Stimulated activated CD8-positive, alpha-beta memory T cell treated with anti-CD3 and anti-CD28 coated beads, Interleukin-7, amount 100 ng/mL, for 1 hour (primary cell): ENCODE measurements at places on chromosomes 5 and 9.

GRCh38 chr5:165108809-165109208 lies 1603.4 kb downstream of the MAT2B start:
- no peak for DNase-seq

DNA sequence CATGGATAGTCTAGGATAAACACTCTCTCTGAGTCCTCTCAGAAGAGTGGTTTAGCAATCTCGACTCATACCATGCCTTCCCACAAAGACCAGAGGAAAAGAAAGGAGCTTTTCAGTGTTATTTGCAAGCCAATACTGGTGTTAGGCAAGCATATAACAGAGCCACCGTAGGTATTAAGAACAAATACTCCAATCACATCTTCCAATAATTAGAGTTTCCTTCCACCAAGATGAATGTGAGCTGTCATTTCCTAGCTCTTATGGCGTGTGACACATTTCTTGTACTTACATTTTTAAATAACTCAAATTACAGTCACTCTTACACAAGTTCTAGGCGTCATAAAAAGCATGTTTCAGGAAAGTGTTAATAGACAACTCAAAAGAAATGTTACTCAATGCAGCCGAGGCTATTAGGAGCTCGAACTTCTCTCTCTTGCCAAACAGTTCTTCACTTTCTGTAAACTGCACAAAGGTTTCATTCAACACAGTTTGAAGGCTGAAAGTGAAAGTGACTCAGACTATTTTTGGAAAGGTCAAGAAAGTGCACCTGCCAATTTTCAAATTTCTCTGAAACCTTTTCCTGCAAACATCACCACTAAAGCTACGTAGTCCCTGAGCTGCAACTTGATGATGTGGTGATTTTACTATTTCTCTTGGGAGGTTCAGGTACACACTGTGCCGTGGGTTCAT lies 153.8 kb downstream of the AUH start:
- no peak for DNase-seq

DNA sequence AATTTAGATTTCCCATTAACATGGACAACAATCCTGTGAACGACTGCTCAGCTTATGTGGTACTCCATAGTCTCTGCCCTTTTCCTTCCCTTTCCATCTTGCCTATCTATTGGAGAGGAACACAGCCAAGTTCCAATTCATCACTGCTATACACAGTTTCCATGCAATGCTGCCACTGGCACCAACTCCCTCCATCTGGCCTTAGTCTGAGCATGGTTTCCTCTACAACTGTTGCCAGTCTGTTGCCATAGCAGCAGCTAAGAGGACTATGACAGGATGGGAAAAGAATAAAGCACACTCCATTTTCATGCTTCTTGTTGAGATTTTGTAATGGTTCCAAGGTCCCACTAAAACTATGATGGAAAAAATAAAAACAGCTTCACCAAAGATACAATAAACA lies 189.0 kb downstream of the HCN1 start:
- DNase-seq, result no peak

DNA sequence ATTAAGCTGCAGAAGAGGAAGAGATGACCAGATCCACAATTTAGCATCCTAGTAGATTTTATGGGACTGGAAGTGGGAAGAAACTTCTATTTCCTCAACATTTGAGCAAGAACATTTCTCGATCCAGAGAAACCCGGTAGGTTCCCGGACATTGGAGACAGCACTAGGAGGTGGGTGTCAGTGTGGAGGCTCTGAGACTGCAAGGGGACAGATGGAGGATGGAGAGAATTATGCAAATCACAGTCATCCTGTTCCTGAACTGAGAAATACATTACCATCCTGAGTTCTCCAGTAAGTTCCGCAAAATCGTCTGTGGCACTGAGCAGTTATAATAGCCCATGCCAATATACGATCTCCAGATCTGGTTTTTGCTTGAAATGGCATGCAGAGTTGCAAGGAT lies 25.6 kb downstream of the GLDC start:
- no peak for DNase-seq

- no peak for DNase-seq
Observed at GRCh38 chr5:157772127-157772526, 28.6 kb downstream of the LSM11 start.

DNA sequence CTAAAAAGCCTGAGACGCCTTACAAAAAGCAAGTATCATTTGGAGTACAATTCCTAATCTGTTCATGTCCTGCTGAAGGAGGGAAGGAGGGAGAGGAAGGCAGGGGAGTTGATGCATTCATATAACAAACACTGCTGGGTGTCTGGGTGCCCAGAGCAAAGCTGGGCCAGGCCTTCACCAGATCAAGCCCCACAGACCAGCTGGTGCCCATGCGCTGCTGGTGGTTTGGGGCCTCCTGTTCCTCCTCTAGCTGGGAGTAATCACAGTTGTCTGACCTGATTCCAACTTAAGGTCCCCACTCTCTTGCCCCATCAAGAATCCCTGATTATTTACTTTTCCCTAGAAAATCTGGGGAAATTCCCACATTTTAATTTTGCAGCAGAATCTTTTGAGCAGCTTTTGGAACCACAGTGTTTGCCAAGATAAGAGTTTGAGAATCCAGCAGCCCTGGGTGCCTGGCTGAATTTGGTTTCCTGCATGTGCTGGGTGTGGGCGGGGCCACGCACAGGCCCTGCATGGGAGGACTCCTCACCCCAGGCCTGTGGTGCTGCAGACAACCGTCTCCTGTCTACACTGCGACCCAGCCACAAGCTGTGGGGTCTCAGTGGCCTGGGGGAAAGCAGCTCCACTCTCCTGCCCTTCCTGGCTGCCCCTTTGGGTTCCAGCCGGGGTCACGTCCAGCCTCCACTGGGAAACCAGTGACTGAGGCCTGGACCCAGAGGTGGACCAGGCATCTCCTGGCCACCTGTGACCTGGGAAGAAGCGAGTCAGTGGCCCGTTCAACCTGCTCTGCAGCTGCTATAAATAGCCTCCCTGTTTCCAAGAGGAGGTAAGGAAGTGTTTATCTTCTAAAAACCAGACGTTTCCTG lies 47.5 kb downstream of the NEURL1B start:
- no peak for DNase-seq

- no peak for DNase-seq
Observed at GRCh38 chr5:74179701-74180100, 460.8 kb downstream of the ENC1 start.

DNA sequence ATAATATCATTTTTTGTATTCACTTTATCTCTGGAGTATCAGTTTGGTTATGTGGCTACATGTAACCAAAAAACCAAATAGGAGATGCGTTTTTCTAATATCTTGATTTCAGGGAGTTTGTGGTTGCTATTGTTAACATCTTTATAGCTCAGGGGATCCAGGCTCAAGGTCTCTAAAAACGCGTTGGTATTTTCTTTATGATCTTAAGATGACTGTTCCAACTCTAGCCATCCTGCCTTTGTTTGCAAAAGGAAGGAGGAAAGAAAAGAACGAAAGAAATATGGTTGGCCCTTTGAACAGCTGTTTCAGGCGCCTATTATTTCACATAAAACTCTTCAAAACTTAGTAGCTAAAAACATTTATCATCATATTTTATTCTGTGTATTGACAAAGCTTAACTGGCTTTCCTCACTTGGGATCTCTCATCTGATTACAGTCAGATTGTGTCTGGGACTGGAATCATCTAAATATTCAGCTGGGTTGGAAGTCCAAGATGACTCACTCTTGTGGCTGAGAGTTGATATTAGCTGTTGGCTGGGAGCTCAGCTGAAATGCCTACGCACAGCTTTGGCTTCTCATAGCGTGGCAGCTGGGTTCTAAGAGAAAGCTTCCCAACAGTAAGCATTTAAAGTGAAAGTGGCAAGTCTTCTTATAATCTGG lies 60.1 kb downstream of the FAM174A start:
- DNase-seq, result no peak

DNA sequence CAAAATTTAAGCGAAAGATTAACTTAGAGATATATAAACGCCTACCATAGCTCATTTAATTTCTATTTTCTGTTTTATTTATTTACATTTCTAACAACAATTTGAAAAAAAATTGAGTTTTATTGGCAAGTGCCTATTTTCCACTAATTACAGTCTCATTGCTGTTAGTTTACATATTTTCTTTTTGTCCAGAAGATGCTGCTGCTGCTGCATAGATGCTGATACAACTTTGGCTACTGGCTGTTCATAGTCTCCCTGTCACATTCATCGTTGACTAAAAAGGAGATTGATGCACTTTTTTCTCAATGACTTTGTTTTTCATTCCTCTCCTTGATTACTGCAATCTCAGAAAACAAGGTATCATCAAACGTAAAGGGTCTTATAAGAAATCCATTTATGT lies 235.4 kb downstream of the CDH9 start:
- DNase-seq, result no peak

GRCh38 chr9:133430244-133430643 lies 8.1 kb downstream of the ADAMTS13 start:
- no peak for DNase-seq

DNA sequence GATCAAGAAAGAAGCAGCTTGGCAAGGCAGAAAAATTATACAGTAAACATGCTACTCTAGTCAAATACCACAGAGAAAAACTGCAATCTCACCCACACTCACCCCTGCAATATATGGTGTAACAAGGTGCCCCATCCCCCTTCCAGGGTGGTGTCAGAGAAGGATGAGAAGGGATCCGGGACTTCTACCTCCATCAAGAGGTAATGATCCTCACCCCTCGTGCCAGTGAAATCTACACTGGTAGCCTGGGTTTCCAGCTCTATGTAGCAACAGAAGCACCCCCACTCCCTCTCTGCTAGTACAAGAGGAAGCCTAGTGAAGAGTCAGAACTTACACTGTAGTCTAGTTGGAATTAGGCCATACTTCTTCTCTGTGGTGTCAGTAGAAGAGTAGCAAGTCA lies 18.9 kb downstream of the SLCO4C1 start:
- DNase-seq, result no peak

DNA sequence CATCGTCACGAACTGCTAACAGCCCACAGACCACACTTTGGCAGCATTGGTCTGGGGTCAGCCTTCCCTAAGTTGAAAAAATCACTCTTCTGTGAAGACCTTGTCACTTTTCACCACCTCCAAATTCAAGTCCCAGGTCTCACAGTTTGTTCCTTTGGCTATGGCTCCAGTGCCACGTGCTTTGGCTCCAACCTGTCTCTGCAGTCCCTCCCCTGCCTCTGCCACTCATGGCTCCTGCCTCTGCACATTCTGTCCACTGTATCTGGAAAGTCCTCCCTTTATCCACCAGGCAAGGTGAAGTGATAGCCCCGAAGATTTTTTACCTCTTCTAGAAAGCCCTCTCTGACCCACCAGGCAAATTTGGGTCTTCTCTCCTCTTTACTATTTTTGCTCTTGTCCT lies 5.3 kb downstream of the CKMT2 start:
- no peak for DNase-seq

DNA sequence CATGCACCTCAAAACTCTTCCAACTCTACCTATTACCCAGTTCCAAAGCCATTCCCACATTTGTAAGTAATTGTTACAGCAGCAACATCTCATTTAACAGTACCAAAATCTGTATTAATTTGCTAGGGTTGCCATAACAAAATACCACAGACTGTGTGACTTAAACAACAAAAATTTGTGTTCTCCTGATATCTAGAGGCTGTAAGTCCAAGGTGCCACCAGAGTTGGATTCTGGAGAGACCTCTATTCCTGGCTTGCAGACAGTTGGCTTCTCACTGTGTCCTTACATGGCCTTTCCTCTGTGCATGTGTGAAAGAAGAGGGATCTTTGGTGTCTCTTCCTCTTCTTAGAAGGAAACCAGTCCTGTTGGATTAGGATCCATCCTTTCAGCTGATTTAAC lies 203.8 kb upstream of the PIK3R1 start:
- no peak for DNase-seq

GRCh38 chr5:133048993-133049725 lies 2.7 kb upstream of the HSPA4 start:
- no peak for DNase-seq

- no peak for DNase-seq
Observed at GRCh38 chr5:8865266-8865665, 680.6 kb downstream of the SEMA5A start.

DNA sequence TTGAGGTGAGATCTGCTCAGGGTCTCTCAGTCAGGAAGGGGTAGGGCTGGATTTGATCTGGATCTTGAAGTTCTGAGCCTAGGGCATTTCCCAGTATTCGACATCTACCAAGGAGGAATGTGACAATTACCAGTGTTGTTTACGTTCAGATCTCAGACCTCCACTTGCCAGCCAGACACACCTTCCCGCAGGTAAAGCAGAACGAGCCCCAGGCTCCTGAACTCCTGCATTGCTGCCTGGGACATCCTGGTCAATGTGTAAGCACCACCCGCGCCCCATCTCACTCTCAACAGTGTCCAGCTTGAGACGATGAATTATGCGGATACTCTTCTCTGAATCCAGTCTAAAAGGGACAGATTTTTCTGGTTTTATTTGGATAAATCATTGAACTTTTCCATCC lies 56.7 kb upstream of the PTCH1 start:
- no peak for DNase-seq

GRCh38 chr5:68000805-68001204 lies 214.8 kb upstream of the PIK3R1 start:
- no peak for DNase-seq

DNA sequence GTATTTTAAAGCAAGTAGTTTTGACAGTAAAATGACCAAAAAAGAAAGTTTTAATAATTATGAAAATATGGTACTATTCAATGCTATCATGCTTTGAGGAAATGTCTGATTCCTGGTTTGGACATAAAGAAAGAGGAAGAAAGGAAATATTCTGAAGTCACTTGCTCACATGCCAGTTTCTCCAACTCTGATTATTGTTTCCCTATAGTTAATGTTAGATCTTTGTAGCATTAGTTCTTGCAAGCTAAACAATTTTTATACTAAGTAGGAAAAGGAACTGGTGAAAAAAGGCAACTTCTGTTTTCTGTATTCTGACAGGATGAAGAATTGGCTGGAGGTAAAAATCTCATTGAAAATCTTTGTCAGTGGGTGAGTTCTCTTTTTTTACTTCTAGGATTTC lies 119.5 kb downstream of the YTHDC2 start:
- no peak for DNase-seq

DNA sequence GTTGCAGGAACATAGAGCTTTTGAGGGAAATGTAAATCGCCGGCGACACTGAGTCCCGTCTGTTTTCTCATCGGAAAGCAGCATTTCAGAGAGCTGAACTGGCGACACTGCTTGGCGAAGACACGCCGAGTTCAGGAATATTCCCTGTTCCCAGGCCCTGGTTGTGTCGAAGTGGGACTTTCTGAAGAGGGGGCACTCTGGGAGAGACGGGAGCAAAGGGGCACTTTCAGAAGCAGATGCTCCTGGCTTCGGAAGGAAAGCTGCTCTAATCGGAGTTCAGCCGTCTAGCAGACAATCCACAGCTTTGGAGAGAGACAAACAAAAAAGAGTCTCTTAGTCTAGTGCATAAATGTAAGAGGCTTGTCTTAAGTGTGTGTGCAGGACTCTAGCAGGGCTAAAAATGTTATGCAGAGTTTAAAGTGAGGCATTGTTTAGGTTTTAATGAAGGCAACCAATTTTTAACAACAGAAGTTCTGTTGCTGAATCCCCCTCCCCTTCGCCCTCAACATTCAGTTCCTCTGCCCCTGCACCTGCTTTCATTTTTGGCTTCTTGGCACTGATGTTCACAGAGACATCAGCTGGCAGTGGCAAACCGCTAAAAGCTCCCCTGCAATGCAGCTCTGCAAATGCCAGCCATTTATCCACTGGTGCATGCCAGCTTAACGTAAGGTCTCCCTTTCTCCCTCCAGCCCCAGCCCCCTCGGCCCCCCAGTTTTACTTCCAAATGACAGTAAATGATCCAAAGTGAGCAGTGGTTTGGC lies 289.5 kb upstream of the MPDZ start:
- no peak for DNase-seq
